ENCODE measurements at places on chromosomes 13 and 19.
A peak's percentile ranks its signal among the peaks of the same experiment; 100 is the strongest.

DNA sequence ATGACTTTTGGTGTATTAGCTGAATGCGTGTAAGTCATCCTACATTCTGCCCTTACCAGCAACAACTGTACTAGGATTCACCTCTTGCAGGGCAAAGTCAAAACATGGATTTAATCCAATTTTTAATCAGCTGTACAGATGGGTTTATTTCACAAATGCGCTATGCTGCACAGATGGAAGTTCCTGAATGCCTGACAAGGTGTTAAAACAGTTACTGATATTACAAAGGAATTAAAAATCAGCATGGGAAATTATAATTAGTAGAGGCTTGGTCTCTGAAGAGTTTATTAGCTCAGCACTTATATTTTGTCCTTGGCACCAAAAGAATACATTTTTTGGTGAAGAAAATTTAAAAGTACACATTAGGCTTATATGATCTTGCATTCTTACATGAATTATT, 448.9 kb downstream of the PCDH9 start:
- DNase-seq = no peak

DNA sequence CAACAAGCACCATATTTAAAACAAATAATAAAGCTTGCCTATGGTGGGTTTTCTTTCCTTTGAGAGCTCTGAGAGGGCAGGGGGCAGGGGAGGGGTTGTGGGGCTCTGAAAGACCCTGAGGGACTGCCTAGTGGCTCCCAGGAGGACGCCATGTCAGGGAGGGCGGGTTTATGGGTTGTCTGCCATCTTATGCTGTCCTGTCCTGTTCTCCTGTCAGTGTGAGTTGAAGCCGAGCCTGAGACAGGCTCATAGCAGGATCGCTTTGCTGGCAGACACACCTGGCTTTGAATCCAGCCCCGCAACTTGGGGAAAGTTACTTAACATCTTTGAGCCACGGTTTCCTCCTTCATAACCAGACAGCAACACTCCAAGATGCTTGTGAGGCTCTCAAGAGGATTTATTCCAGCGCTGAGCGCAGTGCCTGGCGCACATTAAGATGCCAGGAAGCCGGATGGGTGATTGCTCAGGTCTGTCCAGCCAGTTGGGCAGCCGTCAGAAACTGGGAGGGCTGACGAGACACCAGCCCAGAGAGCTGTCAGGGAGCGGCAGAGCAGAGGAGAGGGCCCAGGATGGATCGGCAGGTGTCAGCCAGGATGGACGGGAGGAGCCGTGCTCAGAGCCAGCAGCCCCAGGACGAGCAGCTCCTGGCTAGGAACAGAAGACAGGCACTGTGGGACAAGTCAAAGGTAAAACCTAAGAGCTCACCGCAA, 36.8 kb upstream of the C1QTNF9 start:
- DNase-seq = peak; percentile 31

DNA sequence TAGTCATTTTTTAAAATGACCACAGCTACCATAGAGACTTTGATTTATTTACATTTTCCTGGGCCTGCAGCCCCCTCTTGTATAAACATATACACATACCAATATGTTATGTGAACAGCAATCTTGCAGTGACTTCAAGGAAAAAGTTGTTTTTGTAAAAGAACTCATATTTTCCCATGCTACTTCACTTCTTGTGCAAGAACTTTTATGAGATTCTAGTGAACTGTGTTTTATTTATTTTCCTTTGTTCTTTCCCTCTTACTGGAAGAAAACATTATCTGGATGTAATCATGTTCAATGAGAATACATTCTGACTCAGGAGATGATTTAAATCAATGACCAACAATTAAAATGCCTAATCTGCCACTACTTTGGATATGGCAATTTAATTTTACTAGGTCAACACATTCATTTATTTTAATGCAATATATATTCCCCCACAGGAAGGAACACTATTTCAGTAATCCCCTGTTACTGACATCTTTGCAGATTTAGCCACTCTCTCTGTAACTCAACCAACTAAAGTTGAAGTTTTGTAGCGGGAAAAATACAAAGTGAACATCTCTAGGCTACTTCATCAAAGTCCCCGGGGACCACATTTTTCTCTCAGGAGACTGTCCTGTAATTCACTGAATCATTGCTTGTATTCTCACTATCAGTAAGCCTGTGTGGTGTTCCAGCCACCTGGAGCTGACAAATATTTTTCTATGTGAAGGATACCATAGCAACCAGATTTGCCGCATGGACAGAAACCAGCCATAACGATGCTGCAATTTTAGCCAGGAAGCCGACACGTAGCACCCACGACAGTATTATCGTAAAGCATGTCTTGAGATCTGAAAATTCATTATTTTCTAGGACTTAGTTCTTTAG, 90.5 kb downstream of the STARD13 start:
- DNase-seq = no peak

DNA sequence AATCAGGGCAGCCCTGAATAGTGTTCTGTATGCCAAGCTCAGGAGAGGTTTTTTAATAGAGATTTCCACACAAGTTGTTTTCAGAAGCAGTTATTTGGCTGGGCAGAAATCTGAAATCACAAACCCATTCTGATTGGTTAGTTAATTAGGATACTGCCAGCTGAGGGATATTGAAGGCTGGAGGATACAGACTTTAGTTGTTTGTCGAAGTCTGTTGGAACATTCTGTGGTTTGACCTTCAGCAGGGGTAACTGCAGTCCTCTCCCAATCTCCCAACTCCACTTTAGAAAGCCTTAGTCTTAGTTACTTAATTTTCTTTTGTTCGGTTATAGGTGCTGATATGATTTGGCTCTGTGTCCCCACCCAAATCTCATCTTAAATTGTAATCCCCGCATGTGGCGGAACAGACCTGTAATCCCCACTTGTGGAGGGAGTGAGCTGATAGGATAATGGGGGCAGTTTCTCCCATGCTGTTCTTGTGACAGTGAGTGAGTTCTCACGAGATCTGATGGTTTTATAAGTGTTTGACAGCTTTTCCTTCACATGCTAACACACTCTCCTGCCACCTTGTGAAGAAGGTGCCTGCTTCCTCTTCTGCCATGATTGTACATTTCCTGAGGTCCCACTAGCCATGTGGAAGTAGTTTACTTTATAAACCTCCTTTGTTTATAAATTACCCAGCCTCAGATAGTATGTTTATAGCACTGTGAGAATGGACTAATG, 169.2 kb downstream of the GPC5 start:
- no peak for DNase-seq

GRCh38 chr19:15091918-15092753, 10.1 kb downstream of the OR1I1 start:
- DNase-seq = peak; percentile 61

Data from CD4-positive, alpha-beta T cell treated with Interleukin-17A for 4 hours (primary cell).